NCI-H187 treated with DMSO at 0.1 percent for 48 hours (cell line): ENCODE measurements at places on chromosomes 16 and 17.
A peak's percentile ranks its signal among the peaks of the same experiment; 100 is the strongest.

DNA sequence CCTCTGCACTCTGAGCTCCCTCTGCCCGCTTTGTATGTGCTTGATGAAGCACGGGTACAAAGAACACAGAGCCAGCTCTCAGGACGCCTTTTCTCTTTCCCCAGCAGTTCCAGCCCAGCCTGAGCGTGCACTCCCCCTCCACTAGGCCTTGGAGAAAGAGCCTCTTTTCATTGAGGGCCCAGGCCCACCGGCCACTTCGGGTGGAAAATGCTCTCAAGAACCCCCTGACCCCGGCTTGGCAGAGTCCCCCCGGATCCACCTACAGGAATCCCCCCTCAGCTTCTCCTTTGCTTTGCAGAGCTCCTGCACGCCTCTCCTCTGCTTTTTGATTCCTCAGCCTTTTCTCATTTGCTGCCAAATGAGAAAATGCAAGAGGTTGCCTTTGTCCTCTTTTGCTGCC, 30.2 kb downstream of the MRC2 start:
- DNase-seq: no peak

GRCh38 chr16:67055712-67056487, 27.0 kb downstream of the CBFB start:
- no peak for DNase-seq

GRCh38 chr17:58184308-58184985, 8.1 kb upstream of the EPX start:
- DNase-seq: no peak

DNA sequence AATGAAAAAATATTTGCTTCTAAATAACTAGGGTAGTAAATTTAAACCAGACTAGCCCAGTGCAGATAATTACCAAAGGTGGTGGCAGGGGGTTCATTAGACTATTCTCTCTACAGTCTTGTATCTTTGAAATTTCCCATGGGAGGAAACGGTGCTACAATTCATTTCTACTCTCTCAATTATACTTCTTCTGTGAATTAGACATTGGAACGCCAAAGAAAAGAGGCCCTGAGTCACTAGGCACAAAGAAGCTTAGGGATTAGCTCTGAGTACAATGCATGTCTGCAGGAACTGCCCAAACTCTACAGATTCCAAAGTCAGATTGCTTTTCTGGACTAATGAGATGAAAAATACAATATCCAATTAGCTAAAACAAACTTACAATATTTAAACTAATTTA, 30.7 kb upstream of the ARL6IP1 start:
- DNase-seq: no peak

GRCh38 chr17:65823713-65824112, 262.3 kb upstream of the AXIN2 start:
- DNase-seq: no peak

- DNase-seq: no peak
Observed at GRCh38 chr16:49127103-49127502, 154.5 kb downstream of the CBLN1 start.

- no peak for DNase-seq
Observed at GRCh38 chr17:33970279-33970678, 284.8 kb upstream of the CCL2 start.

GRCh38 chr17:68927516-68927915, 27.7 kb downstream of the ABCA8 start:
- no peak for DNase-seq

GRCh38 chr17:76005263-76006149, 4.9 kb downstream of the CDK3 start:
- peak; percentile 14 for DNase-seq

GRCh38 chr17:4956493-4957061, 5.7 kb downstream of the ENO3 start:
- DNase-seq: no peak

- DNase-seq: no peak
Observed at GRCh38 chr17:16991349-16992009, 19.6 kb upstream of the TNFRSF13B start.

GRCh38 chr17:17763734-17764133, 73.1 kb downstream of the SREBF1 start:
- no peak for DNase-seq

- DNase-seq: no peak
Observed at GRCh38 chr17:50807675-50808074, 27.7 kb upstream of the WFIKKN2 start.

GRCh38 chr17:69405096-69405495, 9.4 kb upstream of the MAP2K6 start:
- DNase-seq: no peak
